ENCODE measurements at places on chromosomes 13 and 19.
A peak's percentile ranks its signal among the peaks of the same experiment; 100 is the strongest.

GRCh38 chr19:55111238-55111831, 6.1 kb downstream of the PPP1R12C start:
- no peak for DNase-seq

DNA sequence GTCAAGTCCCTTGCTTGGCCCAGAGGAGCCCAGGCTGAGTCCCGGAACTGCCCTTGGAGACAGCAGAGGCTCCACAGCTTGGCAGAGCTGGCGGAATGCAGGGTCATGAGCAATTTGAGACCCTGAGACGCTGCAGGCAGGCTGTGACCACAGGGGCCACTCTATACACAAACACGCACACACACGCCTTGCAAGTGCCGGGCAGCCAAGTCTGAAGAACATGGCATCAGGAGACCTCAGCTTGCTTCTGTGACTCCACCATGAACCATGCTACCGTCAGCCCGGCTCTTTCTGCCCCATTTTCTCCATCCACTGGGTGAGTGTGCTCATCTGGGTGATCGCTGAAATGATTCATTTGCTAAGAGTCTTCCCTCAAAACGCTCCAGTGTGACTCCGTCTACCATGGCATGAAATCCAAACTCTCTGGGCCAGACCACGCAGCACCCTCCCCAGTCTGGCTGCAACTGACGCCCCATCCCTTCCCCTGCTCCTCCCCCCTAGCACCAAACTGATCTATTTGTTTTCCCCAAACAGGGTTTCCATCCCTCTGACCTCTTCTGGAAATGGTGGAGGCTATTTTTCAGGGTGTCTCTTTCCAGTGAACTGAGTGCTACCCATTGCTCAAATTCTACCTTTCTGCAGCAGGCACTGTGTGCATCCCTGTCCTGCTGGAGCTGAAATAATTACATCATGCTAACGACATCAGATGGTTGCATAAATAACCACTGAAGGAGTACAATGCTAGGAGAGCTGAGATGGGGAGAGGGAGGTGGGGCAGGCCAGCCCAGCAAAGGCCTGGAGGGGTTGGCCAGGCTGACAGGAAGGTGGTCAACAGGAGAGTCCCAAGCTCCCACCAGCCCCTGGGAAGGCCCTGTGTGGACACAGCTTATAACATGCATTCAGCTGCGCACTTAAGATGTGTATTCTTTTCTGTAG, 3.1 kb downstream of the CARS2 start:
- no peak for DNase-seq

GRCh38 chr13:21218351-21219035, 42.0 kb downstream of the MRPL57 start:
- peak; percentile 75 for DNase-seq

GRCh38 chr13:44989941-44990340, 603 bp downstream of the GPALPP1 start:
- DNase-seq = no peak

- DNase-seq = peak; percentile 86
Observed at GRCh38 chr19:49475995-49476880, 2.2 kb downstream of the FLT3LG start.

DNA sequence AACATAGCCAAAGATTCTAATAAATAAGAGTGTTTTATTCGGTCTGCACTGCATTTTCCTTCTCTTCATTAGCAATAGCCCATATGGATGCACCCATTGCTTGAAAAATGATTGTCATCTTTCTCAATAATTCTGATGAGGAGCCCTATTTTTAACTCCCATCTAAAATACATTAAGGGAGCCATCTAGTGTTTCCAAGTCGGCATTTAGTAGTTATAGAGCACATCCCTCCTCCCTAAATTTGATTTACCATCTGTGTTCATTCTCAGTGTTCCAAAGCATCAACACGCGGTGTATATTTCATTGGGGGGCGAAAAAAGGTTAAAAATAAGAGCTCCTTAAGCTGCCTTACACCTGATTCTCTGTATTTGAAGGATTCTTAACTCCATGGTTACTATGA, 119.2 kb upstream of the IPO5 start:
- no peak for DNase-seq

DNA sequence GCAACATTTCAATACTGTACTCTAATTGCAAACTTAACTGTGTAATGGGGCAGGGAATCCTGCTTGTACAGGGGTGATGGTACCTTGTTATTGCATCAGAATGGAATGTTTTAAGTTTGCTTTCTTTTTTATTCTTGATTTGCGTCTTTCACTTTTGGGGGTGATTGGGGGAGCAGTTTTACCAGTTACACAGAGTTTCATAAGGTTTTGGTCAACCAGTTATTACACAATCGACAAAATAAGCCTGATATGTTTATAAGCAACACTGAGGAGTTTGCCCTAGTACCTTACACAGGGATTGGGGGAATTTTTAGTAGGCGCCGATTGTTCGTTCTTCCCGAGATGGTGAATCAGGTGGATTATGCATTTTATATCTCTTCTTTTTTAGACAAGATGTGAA, 2.7 kb downstream of the KLF5 start:
- DNase-seq = no peak

DNA sequence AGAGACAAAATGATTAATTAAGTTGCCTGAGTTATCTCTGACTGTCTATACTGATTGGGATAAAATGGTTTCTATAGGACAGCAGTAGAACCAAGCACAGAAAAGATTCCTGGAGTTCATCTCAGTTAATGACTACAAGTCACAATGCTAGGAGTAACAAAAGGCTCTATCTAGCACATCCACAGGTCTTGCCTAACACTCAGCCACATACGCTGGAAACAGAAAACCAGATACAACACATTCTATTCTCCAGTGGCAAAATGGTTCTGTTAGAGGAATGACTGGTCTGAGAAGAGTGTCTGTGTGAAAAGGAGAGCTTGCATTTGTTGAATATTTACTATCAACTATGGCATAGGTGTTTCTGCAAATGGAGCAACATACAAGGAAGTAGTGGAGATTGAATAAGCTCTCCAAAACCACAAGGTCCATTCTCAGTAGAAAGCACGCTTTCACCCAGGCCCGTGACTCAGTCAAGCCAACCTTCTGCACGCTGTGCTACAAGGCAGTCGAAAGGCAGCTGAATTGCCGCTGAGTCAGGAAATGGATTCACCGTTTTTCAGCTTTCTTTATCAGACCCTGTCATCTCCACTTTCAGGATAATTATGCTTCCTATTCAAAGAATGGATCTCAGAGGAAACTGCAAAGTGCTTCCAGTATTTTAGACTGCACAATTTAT, 761.5 kb downstream of the EFNB2 start:
- DNase-seq = no peak

DNA sequence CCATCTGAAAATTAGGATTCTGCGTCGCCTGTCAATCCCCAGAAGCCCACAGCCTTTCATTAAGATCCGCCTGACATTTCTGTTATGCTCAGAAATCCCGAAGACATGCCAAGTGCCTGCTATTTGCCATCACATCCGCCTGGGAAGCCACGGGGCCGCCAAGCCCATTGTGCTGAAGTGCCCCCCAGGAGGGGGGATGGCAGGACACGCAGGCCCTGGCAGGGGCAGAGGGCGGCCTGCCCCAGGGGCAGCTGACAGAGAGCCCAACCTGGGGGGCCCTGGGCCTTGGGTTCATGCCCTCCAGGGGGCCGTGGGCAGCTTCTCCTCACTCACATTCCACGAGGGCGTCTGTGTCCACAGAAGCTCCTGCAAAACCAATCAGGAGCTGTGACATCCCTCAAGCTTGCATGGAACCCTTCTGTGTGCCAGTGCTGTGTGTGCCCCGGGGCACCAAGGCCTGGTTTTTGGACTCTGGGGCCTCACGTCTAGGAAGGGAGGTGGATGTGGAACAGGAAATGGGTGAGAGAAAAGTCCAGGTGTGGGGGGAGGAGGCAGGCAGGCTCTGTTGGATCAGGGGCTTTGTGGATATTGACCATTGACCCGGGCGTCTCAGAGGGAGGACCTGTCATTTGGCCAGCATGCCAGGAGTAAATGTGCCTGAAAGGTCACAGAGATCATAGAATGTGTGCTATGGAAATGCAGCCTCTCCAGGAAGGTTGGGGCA, 122.9 kb downstream of the URI1 start:
- no peak for DNase-seq

- DNase-seq = no peak
Observed at GRCh38 chr13:40063278-40063698, 407.8 kb downstream of the COG6 start.

DNA sequence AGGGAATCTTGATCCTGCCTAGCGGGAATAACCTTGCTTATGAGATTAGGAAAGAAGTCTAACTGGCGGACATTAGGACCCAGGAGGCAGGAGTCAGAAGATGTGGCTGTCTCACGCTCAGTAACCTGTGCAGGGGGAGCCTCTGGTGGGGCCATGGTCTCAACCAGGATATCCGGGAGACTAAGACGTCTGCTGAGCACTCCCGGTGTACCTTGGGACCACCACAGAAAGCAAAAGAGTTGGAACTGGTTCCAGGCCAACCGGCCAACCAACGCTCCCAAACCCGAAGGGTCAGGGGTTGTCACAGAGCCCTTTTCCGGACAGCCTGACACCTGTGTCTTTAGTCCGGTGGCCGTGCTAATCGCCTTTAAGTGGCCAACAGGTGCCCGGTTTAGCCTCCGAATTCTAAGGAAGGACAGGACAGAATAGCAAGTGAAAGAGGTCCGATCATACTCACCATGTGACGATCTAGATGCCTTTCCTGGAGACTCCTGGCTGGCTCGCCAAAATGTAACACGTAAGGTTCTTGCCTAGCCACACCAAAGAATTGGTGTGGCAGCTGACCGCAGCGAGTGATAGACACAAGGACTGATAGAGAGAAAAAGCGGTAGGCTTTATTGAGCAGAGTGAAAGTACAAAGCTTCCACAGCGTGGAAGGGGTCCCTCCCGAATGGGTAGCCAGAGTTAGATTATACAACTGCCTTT, 103.9 kb upstream of the DIAPH3 start:
- DNase-seq = no peak

GRCh38 chr13:99522298-99522697, 21.0 kb downstream of the TM9SF2 start:
- DNase-seq = no peak

DNA sequence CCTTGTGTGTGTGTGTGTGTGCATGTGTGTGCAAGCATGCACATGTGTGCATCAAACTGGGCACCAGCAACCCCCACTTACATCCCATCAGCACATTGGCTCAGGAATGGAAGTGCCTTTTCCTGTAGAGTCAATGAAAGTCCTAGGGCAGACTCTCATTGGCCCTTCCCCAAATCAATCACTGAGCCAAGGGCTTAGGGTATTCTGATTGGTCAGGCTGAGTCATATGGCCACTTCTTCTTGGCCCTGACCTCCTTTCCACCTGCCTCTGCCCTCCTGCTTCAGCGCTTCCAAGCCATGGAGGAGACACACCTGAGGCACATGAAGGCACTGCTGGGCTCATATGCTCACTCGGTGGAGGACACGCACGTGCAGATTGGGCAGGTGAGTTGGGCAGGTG, 20.9 kb downstream of the FCHO1 start:
- peak; percentile 29 for DNase-seq

DNA sequence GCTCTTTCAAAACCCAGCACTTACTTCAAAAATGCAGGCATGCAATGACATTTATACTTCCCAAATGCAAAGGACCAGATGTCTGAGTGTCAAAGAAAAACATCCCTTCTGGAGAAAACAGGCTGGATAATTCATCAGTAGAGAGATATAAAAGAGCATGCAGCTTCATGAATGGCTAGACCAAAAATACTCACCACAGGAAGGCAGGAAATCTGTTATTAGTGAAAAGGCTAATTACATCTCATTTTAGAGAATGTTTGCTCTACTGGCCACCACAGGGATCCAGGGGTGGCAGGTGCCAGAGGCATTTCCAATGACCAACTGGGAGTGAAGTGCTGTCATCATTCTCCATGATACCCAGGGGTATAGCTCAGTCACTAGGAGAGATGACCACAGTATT, 106.5 kb downstream of the LHFPL6 start:
- no peak for DNase-seq

DNA sequence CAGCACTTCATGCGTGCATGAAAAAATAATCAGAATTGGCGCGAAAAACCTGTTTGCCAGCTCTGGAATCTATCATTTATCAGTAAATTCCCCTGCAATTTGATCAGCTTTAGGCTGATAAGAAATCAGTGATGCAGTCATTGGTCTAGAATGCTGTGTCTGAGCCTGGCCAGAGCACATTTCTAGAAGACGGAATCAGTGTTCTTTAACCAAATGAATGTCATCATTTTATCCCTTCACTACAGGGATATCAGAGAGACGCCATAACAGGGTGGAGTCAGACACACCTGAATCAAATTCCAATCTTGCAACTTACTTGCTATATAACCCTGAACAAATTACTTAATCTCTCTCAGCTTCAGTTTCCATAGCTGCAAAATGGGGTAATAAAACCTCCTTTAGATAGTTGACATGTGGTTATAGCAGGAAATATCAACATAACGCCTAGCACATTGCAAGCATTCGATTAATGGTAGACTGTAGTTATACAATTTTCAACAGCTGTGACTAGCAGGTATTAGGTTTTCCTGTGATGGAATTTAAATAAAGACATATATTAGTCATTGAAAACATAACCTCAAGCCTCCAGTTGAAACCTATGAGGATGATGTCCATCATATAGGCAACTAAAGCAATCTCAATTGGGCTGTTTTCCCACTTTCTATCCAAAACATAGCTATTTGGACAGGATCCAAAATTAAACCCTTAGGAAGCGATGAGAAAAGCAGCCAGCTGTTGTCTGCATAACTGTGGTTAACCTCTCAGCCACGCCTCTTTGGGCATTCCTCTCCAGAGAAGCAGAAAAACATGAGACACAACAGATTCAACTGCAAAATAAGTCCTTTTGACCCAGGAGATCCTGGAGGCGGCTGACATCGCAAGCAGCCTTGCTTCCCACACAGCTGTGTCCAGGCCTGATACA, 51.6 kb upstream of the UBL3 start:
- DNase-seq = no peak

- no peak for DNase-seq
Observed at GRCh38 chr13:46594374-46595078, 41.6 kb downstream of the LRCH1 start.

DNA sequence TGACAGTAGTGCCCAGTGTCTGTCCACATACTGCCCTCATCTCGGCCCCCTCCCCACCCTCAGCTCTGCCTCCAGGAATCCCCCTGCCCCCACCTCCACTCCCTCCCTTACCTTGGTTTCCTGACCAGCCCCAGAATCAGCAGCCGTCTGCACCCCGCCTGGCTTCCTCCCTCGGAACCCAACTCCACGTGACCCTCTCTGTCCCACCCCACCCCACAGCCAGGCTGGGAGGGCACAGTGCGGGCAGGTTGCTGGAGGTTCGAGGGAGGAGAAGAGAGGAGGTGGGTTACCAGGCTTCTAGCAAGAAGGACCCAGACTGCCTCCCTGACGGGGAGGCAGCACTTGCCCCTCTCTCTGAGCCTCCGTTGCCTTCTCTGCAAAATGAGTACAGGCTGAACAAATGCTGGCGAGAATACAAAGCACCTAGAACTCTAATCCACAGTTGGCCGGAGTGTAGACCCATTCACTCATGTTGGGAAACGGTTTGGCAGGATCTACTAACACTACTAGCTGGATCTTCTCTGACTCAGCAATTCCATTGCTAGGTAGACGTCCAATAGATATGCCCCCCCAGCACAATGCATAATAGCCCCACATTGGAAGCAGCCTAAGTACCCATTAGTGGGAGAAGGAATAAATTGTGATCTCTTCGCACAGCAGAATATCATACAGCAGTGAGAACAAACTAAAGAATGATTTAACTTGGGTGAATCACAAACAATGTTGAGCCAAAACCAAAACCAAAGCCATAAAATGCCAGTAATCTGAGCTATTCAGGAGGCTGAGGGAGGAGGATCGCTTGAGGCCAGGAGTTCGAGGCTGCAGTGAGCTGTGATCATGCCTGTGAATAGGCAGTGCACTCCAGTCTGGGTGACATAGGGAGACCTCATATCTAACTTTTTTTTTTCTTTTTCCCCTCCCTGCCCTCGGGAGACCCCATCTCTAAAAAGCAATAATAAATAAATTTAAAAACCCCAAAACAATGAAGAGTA, at the start of gene RASAL3:
Gene RASAL3, minus strand, starts transcription at position 151 of the 992 bp plus-strand sequence. CDS start 186 bp downstream, outside the sequence.
- DNase-seq = peak; percentile 84
